Esophagus muscularis mucosa (tissue), 4 donors: ENCODE measurements at places on chromosomes 6 and 20. TPM values are rescaled to one million over a fixed set of nuclear protein-coding genes. Genes with fewer than 3 reads are reported as not detected.

DNA sequence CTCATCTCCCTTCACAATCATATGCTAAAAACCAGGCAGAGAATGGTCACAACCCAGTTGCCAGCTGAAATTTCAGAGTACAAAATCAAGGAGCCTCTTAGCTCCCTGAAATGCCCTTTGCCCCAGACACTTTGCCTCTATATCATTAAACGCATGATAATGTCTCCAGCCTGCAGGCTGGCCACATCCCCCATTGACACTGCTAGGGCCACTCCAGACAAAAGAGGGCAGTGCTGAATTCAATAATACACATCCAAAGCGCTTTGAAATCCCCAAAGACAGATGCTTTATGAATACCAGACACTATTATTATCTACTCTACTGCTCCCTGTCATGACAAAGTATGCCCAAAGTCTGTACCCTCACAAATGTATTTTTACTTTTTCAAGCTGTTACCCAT lies 348.3 kb upstream of the POU3F2 start:
- H3K4me3 ChIP-seq = no peak overlapping the region
- no peak overlapping the region for H3K27ac ChIP-seq
- H3K36me3 ChIP-seq = no peaks in the 10 kb centered on the region
- H3K4me1 ChIP-seq = no peaks in the 10 kb centered on the region
- no peak for DNase-seq
- H3K27me3 ChIP-seq = no peaks in the 10 kb centered on the region

GRCh38 chr6:82744286-82745015 lies 321.2 kb downstream of the UBE3D start:
- no peak overlapping the region for H3K4me3 ChIP-seq
- DNase-seq = no peak
- no peak overlapping the region for H3K27ac ChIP-seq
- H3K4me1 ChIP-seq = no peaks in the 10 kb centered on the region

DNA sequence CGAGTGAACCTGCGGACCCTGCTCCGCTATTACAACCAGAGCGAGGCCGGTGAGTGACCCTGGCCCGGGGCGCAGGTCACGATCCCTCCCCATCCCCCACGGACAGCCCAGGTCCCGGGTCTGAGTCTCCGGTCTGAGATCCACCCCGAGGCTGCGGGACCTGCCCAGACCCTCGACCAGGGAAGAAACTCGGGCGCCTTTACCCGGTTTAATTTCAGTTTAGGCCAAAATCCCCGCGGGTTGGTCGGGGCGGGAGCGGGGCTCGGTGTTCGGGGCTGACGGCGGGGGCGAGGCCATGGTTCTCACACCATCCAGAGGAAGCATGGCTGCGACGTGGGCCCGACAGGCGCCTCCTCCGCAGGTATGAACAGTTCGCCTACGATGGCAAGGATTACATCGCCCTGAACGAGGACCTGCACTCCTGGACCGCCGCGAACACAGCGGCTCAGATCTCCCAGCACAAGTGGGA lies 46.9 kb upstream of the TRIM26 start:
- H3K27me3 ChIP-seq = no peaks in the 10 kb centered on the region
- H3K4me3 ChIP-seq = peak overlapping the region; percentile 86
- peak overlapping the region; percentile 95 for H3K27ac ChIP-seq
- H3K36me3 ChIP-seq = no peaks in the 10 kb centered on the region
- H3K4me1 ChIP-seq = peaks cover 6% of the 10 kb centered on the region

DNA sequence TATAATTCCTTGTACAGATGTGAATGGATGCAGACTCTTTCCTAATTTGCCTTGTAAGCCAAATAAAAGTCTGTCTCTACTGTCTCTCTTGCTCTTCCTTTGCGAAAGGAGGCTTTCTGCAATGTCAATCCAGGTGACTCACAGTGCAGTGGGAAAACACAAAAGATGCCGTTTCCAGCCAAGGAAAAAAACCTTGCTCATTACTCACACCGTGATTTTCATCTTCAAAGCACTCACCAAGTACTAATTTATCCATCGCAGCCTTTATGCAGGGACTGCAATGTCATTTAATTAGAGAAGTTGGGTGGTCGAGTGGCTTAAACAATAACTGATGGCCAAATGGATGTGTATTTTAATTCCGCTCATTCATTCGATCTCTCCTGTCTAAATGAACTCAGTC lies 23.8 kb downstream of the SAYSD1 start:
- peaks cover 12% of the 10 kb centered on the region for H3K4me1 ChIP-seq
- no peaks in the 10 kb centered on the region for H3K27me3 ChIP-seq
- H3K27ac ChIP-seq = no peak overlapping the region
- DNase-seq = peak; percentile 10

GRCh38 chr20:37997516-37997915 lies 35.7 kb downstream of the TTI1 start:
- no peak for DNase-seq
- H3K4me1 ChIP-seq = peaks cover 7% of the 10 kb centered on the region
- no peak overlapping the region for H3K27ac ChIP-seq

Gene MYL9
- 2,829 TPM for total RNA-seq

Gene AKIRIN2
- 24.0 TPM for total RNA-seq
